NCI-H146 (cell line): ENCODE measurements at places on chromosomes 16 and 17.

- no peak for DNase-seq
Measured at GRCh38 chr17:20774472-20775135, 195.1 kb downstream of the CDRT15L2 start.

DNA sequence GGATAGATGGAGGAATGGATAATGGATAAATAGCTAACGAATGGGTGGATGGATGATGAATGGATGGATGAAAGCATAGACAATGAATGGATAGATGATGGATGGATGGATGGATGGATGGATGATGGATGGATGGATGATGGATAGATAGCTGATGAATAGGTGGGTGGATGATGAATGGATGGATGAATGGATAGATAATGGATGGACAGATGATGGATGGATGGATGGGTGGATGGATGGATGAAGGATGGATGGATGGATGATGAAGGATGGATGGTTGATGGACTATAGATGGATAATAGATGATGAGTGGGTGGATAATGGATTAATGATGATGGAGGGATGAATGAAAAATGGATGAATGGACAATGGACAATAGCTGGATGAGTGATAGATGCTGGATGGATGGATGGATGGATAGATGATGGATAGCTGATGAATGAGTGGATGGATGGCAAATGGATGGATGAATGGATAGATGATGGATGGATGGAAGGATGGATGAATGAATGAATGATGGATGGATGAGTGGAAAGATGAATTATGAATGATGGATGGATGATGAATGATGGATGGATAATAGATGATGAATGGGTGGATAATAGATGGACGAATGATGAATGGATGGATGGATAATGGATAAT is 239.8 kb downstream of the KATNIP start:
- no peak for DNase-seq

GRCh38 chr17:62724398-62725146 is 83.5 kb downstream of the MARCHF10 start:
- no peak for DNase-seq

DNA sequence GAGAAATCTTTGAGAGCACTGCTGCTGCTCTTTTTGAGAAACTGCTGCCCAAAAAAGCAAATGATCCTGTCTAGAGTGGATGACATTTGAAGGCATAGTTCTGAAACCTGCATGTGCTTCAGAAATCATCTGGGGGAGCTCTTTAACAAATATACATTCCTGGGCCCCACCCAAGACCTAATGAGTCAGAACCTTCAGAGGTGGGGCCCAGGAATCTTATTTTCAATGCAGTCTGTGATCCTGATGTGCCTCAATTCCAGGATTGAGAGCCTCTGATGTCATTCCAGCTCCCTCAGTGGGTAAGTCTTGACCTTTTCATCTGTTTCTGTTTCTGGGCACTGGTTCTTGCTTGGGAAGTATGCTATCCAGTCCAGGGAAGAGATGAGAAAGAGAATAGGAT is 42.3 kb downstream of the HNF1B start:
- no peak for DNase-seq

GRCh38 chr17:58089111-58089510 is 5.9 kb downstream of the DYNLL2 start:
- no peak for DNase-seq
